ENCODE measurements at places on chromosomes 6 and 20. TPM values are rescaled to one million over a fixed set of nuclear protein-coding genes. Genes with fewer than 3 reads are reported as not detected.

GRCh38 chr6:29295181-29295585, 6.3 kb upstream of the OR14J1 start:
- DNase-seq = no peak

Gene FOXS1
- 0.60 TPM for total RNA-seq

DNA sequence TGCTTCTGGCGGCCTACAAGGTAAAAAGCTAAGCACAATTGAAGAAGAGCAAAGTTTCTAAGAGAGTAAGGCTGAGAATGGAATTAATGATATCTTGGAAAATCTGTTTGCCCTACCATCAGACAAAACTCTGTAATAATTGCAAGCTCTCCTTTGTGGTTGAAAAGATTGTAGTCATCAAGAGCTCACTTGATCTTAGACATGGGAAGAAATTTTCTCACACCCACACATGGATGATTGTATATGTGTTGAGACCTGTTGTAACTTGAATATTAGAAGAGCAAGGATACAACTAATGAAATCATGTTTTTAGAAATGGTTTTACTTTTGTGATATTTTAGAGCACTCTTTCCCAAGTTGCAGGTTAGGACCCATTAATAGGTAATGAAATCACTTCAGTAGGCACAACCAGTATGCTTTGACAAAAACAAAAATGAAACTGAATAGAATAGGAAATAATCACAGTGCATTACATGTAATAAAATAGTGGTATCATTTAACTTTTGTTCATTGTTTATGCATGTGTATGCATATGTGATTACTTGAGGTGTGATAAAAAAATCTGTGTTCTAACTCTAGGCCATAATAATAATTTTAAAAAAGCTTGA, 14.0 kb downstream of the DCBLD1 start:
- DNase-seq = no peak

- peak; percentile 87 for DNase-seq
Measured at GRCh38 chr6:31652925-31653724, 664 bp upstream of the BAG6 start.

DNA sequence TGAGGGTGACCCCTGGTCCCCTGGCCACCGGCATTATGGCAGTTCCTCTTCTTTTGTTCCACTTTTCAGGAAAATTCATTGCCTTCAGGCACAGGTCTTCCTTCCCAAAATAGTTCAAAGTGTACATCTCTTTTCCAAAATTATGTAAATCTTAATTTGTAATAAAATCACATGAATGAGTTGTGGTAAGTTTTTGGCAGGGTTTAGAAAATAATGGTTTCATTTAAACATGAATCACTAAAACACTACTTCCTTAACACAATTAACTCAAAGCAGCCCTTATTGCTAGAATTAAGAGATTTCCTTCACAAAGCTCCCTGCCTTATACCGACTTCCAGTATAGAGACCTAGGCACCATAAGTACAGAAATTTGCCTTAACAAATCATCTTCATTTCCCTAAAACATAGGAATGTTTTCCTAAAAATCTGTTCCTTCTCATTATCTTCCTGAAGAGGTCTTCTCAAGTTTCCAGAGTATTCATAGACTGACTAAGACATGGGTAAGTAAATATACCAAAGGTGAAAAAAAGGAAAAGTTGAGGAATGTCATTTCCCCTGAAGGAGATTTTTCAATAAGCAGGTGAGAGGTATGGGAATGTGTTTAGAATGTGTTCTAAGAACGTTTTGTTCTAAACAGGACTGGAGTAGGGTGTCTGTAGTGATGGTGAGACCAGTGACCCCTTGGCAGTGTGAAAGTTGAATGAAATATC, 148.2 kb upstream of the CITED2 start:
- no peak for DNase-seq

Gene GRM4
- 0.22 TPM for total RNA-seq

Gene OR2H1
- not detected for total RNA-seq

DNA sequence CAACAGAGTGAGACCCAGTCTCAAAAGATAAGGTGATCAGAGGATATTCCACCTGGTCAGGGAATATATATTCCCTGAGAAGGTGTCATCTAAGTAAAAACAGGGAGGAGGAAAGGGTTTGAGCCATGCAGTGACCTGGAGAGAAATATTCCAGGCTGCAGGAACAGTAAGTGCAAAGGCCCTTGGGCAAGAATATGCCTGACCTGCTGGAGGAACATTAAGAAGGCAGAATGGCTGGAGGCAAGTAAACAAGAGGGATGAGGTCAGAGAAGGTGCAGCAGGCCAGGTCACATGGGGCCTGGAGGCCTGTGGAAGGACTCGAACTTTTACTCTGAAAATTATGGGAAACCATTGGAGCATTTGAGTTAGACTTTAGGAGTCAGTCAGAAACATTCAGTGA, 6.7 kb downstream of the DEF6 start:
- no peak for DNase-seq

GRCh38 chr6:22888163-22888752, 318.9 kb downstream of the HDGFL1 start:
- DNase-seq = no peak

DNA sequence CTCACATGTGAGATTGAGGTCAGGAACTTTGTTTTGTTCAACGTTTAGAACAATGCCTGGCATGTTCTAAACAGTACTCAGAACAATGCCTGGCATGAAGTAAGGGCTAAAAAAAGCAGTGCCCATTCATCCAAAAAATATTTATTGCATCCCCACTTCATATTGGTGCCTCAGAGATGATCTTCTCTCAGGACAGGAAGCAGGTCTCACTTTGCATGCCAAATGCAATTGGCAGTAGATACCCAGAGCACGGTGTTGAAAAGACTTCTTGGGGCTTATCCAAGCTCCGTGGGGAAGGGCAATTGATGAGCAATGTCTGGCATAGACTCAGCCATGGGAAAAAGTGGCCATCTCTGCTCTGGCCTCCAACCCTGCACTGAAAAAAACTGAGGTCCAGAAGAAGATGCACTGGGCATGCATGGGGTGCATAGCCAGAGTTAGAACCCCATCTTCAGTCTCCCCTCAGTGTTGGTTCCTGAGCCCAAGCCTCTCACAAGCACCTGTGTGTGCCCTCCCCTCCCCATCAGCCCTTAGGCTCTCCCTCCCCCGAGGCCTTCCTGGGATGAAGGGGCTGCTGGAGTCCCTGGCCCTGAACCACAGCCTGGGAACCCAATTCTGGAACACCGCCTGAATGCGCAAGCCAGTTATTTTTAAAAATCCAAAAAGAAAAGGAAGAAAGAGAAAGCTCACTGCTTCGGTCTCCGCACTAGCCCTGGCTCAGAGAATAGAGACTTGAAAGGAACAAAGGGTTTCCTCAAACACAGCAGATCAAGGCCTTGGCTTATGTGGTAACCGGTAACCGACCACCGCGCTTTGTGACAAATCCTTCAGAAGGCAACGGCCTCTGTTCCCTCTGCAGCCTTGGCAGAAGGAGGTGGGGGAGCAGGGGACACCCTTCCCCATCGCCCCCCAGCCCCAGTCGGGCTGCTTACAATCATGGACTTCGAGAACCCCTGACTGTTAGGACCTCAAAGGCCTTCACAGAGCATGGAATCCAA, 78.5 kb upstream of the SIRPA start:
- no peak for DNase-seq

All from mucosa of descending colon (tissue), 3 donors.